Stimulated activated CD4-positive, alpha-beta T cell treated with anti-CD3 and anti-CD28 coated beads, Interleukin-12 subunit alpha, Interleukin-12 subunit beta, amount 100 ng/mL, for 48 hours (primary cell): ENCODE measurements at places on chromosomes 12 and 14.

- no peak for DNase-seq
These were observed 17.2 kb downstream of the NAV3 start for GRCh38 chr12:77847680-77848431.

GRCh38 chr14:95695913-95696312, 9.7 kb downstream of the TCL1B start:
- DNase-seq: no peak

GRCh38 chr14:43877351-43877960, 629.6 kb downstream of the FSCB start:
- DNase-seq: no peak

DNA sequence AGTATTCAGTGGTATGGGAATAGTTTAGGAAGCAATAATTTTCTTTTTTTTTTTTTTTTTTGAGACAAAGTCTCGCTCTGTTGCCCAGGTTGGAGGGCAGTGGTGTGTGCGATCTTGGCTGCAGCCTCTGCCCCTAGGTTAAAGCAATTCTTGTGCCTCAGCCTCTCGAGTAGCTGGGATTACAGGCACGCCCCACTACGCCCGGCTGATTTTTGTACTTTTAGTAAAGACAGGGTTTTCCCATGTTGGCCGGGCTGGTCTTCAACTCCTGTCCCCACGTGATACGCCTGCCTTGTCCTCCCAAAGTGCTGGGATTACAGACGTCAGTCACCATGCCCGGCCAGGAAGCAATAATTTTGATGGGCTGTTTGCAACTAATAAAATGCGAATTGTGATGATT, 62.1 kb downstream of the ATG14 start:
- DNase-seq: no peak

DNA sequence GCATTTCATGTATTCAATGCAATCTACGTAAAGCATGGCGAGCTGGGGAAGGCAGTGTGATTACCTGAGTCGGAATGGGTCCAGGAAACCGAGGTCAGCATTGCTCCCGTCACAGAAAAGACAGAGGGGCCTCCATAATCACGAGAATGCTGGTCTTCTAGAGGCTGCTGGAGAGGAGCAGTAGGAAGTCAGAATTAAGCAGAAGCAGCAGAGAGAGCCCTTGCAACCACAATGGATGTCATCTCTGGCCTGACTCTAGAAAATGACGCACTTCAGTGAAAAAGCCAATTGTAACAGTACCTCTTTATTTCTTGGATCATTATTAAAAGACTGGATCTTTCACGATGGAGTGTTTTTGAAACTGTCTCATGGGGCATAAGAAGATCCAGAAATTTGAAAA, 69.5 kb upstream of the FOXN3 start:
- DNase-seq: no peak

DNA sequence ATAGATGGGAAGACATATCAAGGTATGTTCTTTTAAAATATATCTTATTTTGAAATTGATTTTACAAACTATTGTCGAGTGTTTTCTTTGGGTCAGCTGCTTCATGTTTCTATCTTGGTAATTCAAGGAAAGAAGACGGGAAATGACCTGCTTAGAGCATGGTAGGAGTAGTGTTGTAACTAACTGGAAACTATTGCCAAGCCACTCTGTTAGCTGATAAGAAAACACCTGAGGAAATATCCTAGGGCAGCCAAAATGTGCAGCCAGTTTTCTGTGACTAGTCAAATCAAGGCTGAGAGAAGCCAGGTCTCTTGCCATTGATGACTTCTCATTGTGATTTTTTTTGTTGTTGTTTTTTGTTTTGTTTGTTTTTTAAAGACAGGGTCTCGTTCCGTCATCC, 30.2 kb downstream of the METAP2 start:
- DNase-seq: no peak

DNA sequence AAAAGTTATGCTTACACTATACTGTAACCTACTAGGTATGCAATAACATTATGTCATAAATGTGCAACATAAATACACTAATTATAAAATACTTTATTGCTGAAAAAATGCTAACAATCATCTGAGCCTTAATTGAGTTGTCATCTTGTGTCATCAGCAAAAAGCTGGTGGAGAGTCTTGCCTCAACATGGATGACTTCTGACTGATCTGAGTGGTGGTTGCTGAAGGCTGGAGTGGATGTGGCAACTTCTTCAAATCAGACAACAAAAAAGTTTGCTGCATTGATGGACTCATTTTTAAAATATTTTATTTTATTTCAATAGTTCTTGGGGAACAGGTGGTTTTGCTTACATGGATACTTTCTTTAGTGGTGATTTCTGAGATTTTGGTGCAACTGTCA, 93.9 kb upstream of the AMN1 start:
- no peak for DNase-seq

DNA sequence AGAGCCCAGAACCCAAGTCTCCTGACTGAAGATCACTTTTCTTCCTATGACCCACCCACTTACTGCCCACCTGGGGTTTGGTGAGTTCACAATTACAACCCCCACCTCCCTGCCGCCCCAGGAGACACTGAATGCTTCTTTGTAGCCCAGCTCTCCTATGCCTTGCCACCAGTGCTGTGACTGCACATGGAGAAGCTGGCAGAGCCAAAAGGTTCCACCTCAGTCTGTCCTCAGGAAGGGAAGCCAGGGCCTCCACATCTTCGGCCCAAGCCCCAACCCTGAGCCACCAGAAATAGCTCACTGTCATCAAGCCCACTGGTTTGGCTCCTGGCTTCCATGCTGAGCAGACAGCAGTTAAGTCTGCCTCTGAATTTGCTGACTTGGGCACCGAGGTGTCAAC, 25.6 kb downstream of the OTUB2 start:
- no peak for DNase-seq

DNA sequence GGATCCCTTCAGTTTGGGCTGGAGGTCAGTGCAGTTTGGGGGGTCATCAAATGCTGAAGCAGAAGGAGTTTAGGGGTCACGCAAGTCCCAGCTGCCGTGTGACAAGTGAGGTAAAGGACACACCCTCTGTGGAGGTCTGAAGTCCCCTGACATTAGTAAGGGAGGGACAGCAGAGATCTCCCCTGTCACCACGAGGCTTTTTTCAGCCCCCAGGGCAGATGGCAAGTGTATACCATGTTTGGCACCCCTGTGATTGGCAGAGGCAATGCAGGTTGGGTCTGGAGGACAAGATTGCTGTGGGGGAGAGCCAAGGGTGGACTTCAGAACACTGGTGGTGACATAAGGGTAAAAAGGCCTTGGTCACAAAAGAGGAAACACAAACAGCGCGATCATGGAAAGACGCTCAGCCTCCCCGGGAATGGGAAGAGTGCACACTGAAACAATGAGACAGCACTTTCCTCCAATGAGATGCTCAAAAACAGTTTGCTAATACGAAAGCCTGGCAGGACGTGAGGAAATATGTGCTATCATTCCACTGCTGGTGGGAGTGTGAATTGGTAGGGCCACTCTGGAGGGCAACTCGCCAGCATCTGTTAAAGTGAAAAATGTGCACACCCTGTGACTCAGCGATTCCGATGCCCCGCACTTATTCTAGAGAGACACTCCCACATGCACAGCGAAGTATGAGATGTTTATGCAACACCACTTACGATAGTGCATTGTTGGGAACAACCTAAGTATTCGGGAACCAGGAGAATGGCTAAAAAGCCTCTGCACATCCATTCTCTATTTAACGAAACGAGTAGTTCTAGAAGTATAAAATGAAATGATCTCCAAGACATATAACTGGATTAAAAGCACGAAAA, 14.4 kb upstream of the CD27 start:
- no peak for DNase-seq

GRCh38 chr12:69896653-69897381, 71.8 kb downstream of the MYRFL start:
- DNase-seq: no peak

GRCh38 chr14:36517242-36518030, 2.6 kb downstream of the NKX2-1 start:
- DNase-seq: no peak

DNA sequence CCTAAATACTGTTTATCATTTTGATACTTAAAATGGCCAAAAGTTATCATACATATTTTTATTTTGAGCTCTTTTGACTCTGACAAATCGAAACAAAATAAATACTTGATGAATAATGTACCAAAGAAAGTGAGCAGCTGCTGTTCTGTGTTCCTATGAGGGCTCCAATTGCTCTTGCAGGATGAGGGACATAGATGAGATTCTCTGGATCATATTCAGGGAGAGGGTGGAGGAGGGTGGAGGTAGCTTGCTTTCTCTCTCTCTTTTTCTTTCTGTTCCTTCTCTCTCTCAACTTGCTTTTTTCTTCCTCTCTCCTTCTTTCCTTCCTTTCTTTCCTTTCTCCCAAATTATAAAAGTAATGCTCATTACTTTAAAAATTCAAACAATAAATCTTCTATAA, 8.9 kb upstream of the MYH7 start:
- DNase-seq: no peak

GRCh38 chr14:94317259-94317658, 5.9 kb downstream of the SERPINA6 start:
- no peak for DNase-seq

GRCh38 chr12:40010899-40011774, 94.7 kb downstream of the SLC2A13 start:
- DNase-seq: peak; percentile 24

GRCh38 chr14:53842938-53843337, 113.7 kb downstream of the BMP4 start:
- DNase-seq: no peak

DNA sequence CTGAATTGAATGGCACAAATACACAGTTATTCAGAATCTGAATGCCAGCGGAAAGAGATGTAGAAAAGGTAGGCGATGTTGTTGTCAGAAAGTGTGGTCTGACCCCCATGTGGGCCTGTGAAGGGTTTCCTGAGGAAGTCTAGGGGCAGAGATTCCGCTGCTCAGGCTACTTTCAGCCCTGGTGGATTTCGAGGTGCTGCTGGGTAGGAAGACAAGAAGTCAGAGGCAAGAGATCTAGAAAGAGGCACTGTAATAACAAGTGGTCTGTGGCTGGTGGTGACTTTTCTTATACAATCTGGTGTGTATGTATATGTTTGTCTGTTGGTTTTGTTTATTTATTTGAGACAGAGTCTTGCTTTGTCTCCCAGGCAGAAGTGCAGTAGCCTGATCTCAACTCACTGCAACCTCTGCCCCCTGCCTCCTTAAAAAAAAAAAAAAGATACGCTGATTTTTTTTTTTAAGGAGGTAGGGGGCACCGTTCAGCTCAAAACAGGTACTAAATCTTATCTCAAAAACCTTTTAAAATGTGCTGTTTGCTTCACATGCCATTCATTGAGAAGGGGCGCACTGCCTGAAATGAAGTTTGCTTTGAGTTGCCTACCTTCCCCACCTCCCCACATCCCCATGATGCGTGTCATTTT, 27.1 kb upstream of the MANSC4 start:
- no peak for DNase-seq

DNA sequence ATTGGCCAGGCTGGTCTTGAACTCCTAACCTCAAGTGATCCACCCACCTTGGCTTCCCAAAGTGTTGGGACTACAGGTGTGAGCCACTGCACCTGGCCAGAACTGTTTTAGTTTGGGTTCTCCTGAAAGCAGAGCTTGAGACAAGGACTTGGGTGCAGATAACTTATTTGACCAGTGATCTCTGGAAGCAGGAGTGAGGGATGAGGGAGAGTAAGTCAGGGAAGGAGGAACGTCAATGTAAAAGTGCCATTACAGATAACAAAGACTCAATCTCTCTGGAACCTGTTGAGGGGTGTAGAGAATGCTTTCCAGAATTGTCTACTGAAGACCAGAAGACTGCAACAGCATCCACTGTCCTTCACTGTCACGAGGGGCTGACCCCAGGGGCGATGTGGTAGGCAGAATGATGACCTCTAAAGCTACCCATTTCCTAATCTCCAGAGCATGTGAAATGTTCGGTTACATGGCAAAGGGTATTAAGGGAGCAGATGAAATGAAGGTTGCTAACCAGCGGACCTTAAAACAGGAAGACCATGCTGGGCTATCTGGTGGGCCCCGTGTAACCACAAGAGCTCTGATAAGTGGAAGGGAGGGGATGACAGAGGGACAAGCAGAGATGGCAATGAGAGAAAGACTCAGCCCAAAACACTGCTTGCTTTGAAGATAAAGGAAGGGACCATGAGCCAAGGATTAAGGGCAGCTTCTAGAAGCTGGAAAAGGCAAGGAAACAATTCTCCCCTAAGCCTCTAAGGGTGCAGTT, 207.8 kb downstream of the RBM19 start:
- no peak for DNase-seq

GRCh38 chr12:278046-278445, 15.4 kb upstream of the SLC6A13 start:
- DNase-seq: no peak

DNA sequence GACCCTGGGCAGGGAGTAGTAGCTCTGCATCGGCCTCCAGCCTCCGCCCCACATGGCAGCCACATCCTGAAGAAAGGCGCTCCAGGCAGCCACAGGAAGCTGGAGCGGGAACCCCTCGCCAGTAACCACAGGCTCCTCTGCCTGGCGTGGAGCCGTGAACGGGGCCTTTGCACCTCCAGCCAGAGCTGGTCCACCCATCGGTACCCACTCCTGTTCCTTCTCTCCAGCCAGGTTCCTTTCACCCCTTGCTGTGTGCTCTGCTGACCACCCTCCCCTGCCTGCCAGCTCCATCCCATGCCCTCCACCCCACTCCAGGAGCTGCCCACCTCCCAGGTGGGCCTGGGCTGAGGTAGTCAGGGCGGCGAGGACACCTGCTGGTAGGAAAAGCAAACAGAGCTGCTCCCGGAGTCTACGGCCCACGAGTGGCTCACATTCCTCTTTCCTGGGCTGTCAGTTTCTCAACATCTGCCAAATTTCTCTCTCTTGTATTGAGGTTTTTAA, 2.7 kb downstream of the TGFB3 start:
- no peak for DNase-seq

- DNase-seq: peak; percentile 22
These were observed at the start of gene SCN8A for GRCh38 chr12:51591016-51591901. SCN8A (plus strand) TSS chr12:51591233; CDS start chr12:51662818, 71,585 bp downstream.

DNA sequence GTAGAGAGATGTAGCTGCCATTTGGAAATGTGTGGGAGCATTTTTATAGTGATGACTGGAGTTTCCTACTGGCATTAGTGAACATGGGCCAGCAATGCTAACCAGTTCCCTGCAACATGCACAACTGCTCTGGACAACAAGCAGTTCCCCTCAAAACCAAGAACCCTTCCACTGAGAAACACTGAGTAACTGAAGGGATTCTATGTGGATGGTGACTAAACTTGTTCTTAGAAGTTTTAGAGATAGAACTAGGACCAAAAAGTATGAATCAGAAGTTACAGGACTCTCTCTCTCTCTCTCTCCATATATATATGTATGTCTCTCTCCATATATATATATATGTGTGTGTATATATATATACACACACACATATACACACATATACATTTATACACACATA, 7.9 kb downstream of the SERPINA10 start:
- no peak for DNase-seq
